A549 treated with Hydrocortisone at 1 μM for 4 hours (cell line): ENCODE measurements at places on chromosomes 11 and 22. TPM values are rescaled to one million over a fixed set of nuclear protein-coding genes. Genes with fewer than 3 reads are reported as not detected.

Gene NOX4
- total RNA-seq = not detected in 5 replicates

Gene CABP4
- total RNA-seq = not detected in 5 replicates

Gene CFAP300
- total RNA-seq = 5.7 to 7.6 TPM (median 6.4 TPM) in 5 replicates

Gene GLYATL2
- total RNA-seq = not detected in 5 replicates

Gene PLAAT2
- 0.65 to 1.1 TPM (median 0.94 TPM) in 5 replicates for total RNA-seq

Gene SLC6A5
- not detected in 5 replicates for total RNA-seq

Gene DNAJC24
- total RNA-seq = 7.8 to 12.9 TPM (median 9.5 TPM) in 5 replicates

Gene BIK
- 1.5 to 2.6 TPM (median 1.9 TPM) in 5 replicates for total RNA-seq

Gene MRGPRF
- total RNA-seq = 0.06 to 0.10 TPM in 2 of 5 replicates, not detected in the others

Gene TRIM49
- 0.05 to 0.12 TPM (median 0.10 TPM) in 3 of 5 replicates, not detected in the others for total RNA-seq

Gene ENDOD1
- 13.1 to 19.3 TPM (median 15.2 TPM) in 5 replicates for total RNA-seq

Gene IGSF22
- 0.02 TPM in 1 of 5 replicates, not detected in the others for total RNA-seq

Gene POLR2L
- total RNA-seq = 474 to 756 TPM (median 614 TPM) in 5 replicates
